ENCODE measurements at places on chromosomes 16 and 17. TPM values are rescaled to one million over a fixed set of nuclear protein-coding genes. Genes with fewer than 3 reads are reported as not detected.

AOC3 gene
- polyA plus RNA-seq = 14.8 TPM

MEOX1 gene
- 2.7 TPM for polyA plus RNA-seq

CEP295NL gene
- polyA plus RNA-seq = 0.24 TPM

DNA sequence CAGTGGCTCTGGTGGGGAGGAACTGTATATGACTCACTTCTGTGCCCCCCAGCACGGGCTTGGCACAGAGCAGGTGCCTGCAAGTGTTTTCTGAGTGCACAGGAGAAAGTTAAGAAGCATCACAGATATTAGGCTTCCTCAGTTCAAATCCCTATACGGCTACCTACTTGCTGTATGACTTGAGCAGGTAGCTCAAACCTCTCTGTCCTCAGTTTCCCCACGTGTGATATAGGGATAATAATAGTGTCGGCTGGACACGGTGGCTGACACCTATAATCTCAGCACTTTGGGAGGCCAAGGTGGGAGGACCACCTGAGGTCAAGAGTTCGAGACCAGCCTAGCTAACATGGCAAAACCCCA is 95.7 kb downstream of the C16orf78 start:
- no peak for DNase-seq

DNA sequence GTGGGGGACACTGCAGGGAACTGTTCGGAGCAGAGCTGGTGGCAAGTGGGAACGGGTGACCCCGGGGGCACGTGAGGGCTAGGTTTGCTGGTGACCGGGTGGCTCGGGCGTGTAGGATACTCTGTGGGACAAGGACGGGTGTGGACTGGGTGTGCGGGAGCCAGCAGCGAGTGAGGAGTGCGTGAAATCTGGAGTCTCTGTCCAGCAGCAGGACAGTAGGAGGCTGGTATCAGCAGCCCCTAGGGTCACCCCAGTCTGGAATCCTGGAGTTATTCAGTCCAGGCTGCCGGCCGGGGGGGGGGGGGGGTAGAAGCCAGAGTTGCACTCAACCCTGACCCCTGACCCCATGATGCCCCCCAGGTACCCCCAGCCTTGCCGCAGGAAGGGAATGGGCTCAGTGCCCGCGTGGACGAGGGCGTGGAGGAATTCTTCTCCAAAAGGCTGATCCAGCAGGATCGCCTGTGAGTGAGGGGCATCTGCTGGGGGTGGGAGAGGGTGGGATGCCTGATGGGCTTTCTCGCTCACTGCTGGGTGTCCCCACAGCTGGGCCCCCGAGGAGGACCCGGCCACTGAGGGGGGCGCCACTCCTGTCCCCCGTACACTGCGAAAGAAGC is 6.2 kb downstream of the ACD start:
- DNase-seq = no peak

DNA sequence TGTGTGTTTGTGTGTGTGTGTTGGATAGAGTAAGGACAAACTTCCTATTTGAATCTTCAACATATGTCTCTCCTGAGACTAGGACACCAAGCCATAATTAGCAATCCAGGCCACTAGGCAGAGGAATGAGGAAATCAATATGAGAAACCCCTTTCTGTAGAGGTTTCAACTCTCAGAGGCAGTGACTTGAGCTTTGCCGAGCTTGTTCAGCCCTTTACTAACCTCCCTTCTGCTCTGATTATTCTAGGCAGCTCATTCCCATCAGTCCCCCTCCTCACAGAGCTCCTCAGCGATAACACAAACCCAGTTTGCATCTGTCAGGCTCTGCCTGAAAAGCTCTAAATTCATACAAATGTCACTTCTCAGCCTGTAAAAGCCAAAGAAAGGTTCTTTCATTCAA is 1030.3 kb downstream of the CDH8 start:
- DNase-seq = no peak

DNA sequence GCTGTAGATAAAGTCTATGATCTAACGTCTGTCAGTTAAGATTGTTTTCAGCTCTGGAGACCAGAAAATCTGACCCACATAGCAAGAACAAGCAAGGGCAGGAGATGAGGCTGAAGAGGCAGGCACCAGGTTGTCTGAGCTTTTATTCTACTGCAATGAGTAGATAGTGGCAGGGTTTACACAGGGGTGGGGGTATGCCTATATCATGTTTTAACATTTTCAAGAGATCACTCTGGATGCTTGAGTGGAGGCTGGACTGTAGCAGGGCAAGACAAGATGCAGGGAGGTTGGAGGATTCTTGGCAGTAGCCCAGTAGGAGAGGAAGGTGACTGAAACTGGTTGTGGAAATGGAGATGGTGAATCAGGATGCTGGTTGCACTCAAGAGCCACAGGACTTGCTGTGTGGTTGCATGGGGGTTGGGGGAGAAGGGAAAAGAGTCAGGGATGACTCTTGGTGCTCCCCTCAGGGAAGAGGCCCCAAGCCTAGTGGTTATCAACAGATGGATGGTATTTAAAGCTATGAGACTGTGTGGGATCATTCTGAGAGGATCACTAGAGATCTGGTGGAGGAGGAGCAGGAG is 143.1 kb upstream of the KCNJ18 start:
- no peak for DNase-seq

- DNase-seq = no peak
Observed at GRCh38 chr16:14309001-14309886, 238.1 kb downstream of the MRTFB start.

GRCh38 chr17:66211047-66211810 is 18.0 kb downstream of the APOH start:
- no peak for DNase-seq
